ENCODE measurements at places on chromosomes 1 and 21. TPM values are rescaled to one million over a fixed set of nuclear protein-coding genes. Genes with fewer than 3 reads are reported as not detected.

DNA sequence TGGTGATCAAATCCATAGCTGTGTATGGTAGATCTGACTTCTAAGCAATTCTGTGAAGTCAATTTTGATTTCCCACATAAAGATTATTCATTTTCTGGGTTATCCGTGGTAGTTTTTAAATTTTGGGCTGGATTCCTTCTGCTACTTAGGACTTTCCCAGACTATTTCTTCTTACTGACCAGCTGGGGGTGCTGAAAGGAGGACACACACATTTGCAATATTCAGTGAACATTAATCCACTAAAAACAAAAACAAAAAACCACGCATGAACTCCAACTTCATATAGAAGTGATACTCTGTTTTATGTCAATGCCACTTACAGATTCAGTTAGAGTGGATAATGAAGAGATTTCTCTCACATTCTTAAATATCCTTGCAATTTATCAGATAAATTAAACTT, 105.4 kb downstream of the KCTD3 start:
- DNase-seq: no peak

DNA sequence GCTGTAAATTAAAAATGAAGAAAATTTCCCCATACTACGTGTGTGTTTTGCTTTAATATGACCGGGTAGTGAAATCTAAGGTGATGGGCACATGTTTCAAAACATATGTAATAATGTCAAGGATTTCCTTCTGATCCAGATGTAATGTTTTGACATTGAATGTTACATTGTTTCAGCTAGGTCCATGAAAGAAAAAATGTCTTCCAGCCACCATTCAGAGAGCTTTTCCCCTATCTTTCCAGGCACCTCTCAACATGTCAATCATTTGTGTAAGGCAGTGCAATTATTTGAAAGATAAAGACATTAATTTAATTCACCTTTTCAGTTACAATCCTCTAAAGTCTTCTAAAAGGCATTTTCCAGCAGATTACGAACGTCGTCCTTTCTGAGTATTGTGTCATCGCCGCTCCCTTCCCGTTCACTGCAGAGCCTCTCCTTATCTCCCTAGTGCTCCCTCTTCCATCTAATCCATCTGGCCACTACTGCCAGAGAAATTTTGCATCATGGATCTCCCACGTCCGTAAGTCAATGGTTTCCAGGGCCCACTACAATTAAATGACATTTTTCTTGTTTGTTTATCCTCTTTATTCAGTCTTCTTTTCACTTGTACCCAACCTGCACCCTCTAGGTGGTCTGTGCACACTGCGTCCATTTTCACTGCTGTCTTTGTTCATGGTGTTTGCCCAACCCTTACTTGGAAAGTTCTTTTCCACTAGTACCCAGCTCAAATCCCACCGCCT, 1.3 kb upstream of the VAMP3 start:
- DNase-seq: no peak

DNA sequence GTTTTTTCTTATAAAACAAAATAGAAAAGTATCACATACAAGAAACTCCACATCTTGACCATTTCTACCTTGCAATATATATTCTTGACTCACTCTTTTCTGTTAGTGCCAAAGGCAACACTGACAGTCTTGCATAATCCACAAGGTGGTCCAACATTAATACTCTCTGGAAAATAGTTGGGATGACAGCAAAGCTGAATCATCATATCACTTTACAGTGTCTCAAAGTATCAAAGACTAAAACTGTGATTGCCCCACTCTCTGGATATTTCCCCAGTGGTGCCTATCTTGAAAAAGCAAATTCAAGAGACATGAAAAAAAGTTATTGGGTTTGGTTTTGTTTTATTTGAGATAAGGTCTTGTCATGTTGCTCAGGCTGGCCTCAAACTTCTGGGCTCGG, 14.6 kb upstream of the TGFBR3 start:
- no peak for DNase-seq

Gene PLPP3
- 0.20 TPM for total RNA-seq
